Activated CD4-positive, alpha-beta memory T cell treated with anti-CD3 and anti-CD28 coated beads, Interleukin-2, amount 10 ng/mL, durations not matched to agents 7 days and 5 days (primary cell): ENCODE measurements at places on chromosomes 7 and 10. TPM values are rescaled to one million over a fixed set of nuclear protein-coding genes. Genes with fewer than 3 reads are reported as not detected.

The CLDN4 gene
- 0.10 TPM for total RNA-seq

The SPDYE11 gene
- not detected for total RNA-seq

DNA sequence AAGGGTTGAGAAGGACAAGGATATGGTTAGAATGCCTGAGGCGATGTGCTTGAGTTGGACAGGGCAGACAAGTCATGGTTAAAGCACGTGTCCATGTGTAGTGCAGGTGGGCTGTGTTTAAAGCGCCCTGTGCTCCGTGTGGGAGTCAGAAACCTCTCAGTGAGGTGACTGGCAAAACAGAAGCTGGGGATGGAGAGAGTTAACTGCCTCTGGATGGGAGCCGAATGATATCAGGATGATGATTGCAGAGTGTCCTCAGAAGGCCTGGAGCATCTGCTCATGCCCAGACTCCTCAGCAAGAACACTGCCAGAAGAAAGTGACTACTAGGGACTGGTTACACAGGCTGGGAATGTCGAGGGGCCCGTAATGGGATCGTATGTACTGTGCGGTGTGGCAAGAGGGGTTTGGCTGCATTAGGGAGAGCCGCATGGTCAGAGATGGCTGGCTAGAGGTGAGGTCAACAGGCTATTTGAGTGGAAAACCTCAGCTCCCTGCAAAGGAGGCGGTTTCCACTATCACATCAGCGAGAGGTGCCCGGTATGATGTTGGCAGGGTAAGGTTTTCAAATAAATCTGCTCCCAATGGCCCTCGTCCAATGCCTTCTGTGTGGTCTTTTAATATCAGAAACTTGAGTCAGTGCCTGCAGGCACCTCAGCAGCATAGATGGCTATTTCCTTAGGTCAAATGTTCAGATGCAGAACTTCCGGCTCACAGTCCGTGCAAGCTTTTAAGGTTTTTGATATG, 26.1 kb upstream of the MRC1 start:
- H3K4me1 ChIP-seq = no peaks in the 10 kb centered on the region
- H3K4me3 ChIP-seq = no peak overlapping the region
- no peak overlapping the region for H3K27ac ChIP-seq
- peaks cover 3% of the 10 kb centered on the region for H3K27me3 ChIP-seq
- H3K36me3 ChIP-seq = no peaks in the 10 kb centered on the region

DNA sequence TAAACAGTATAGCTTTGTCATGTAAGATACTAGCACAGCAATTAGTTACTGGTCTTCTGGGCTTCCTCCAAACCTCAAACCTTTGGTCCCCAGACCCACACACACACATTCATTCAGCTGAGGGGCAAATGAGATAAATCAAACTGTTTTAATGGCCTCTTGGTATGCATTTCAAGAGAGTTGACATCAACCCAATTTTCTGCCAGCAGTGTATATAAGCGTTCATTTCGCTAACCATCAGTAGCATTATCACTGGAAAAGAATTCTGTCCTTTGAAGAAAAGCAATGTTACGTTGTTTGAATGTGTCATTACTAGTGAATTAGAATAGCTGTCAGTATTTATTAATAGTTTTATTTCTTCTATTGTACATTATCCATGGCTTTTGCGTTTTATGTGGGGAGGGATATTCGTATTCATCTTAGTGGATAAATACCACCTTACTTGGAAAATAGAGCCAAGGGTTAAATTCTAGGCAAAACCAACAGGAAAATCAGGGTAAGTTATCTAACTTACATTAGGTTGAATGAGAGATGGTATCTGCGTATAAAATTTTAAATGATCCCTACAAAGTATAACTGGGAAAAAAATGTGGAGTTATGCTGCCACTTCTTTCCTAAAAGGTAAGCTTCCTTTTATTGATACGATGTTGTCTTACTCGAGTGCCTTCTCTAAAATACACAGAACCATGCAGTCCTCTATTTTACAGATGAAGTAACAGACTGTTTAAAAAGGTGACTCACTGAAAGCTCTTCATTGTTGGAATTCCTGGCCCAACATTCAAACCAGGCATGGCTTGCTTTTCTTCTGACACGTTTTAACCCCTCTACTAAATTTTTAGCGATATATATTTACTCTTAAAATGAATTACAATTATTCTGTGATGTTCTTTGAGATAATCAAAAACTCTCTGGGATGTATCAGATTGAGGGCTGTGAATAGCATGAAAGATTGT, 2.0 kb upstream of the ZMYND11 start:
- no peak for DNase-seq
- peaks cover 45% of the 10 kb centered on the region for H3K4me1 ChIP-seq
- H3K27me3 ChIP-seq = no peaks in the 10 kb centered on the region
- peak overlapping the region; percentile 80 for H3K4me3 ChIP-seq
- H3K27ac ChIP-seq = peak overlapping the region; percentile 79

DNA sequence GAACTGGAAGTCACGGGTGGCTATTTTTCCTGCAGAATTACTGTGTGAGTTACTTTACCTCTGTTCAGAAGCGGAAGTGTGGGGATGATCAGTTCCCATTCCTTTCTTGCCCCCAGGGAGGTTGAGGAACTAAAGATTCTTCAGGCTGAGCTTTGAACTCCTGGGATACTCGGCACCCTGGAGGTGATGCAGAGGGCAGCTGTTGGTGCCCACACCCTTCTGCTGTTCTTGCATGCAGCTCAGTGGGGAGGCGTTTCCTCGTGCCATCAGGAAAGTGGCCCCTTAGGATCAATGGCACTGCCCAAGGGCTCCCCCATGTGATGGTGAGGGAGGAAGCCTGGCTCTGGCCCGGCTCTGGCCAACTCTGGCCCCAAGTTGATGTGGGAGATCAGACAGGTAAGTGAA, 44.7 kb upstream of the MXI1 start:
- no peak overlapping the region for H3K27ac ChIP-seq
- peaks cover 24% of the 10 kb centered on the region for H3K4me1 ChIP-seq
- H3K27me3 ChIP-seq = peaks cover 85% of the 10 kb centered on the region
- H3K36me3 ChIP-seq = no peaks in the 10 kb centered on the region

- H3K36me3 ChIP-seq = peaks cover 58% of the 10 kb centered on the region
- H3K4me3 ChIP-seq = no peak overlapping the region
These were observed 34.0 kb downstream of the DLD start for GRCh38 chr7:107924841-107925504.
